GM12878 (cell line): ENCODE measurements at places on chromosomes 16 and 17. TPM values are rescaled to one million over a fixed set of nuclear protein-coding genes. Genes with fewer than 3 reads are reported as not detected.

GRCh38 chr16:1156055-1156982, 3.4 kb downstream of the CACNA1H start:
- H3K27ac ChIP-seq = no peak overlapping the region
- H3K36me3 ChIP-seq = no peaks in the 10 kb centered on the region
- no peak overlapping the region for H3K4me3 ChIP-seq
- DNase-seq = no peak
- no peaks in the 10 kb centered on the region for H3K4me1 ChIP-seq
- H3K27me3 ChIP-seq = no peaks in the 10 kb centered on the region

GRCh38 chr16:48212033-48212432, 32.1 kb upstream of the LONP2 start:
- H3K4me3 ChIP-seq = no peak overlapping the region
- no peaks in the 10 kb centered on the region for H3K36me3 ChIP-seq
- DNase-seq = no peak
- peaks cover 1% of the 10 kb centered on the region for H3K27me3 ChIP-seq
- H3K4me1 ChIP-seq = no peaks in the 10 kb centered on the region

KRTAP3-2 gene
- total RNA-seq = not detected in 2 replicates

GAST gene
- total RNA-seq = not detected in 2 replicates

SUZ12 gene
- total RNA-seq = 47.9 and 48.8 TPM in 2 replicates

RHBDL3 gene
- 0.05 and 0.19 TPM in 2 replicates for total RNA-seq

GRCh38 chr16:85948138-85948509, 49.2 kb downstream of the IRF8 start:
- no peaks in the 10 kb centered on the region for H3K27me3 ChIP-seq
- H3K4me1 ChIP-seq = peaks cover 64% of the 10 kb centered on the region
- H3K27ac ChIP-seq = peak overlapping the region; percentile 95
- DNase-seq = no peak
- peak overlapping the region; percentile 69 for H3K4me3 ChIP-seq
- H3K36me3 ChIP-seq = no peaks in the 10 kb centered on the region

GRCh38 chr16:28326881-28327610, 34.7 kb downstream of the SBK1 start:
- H3K27ac ChIP-seq = no peak overlapping the region
- H3K27me3 ChIP-seq = no peaks in the 10 kb centered on the region
- no peaks in the 10 kb centered on the region for H3K4me1 ChIP-seq
- DNase-seq = no peak

- H3K27ac ChIP-seq = no peak overlapping the region
- H3K4me3 ChIP-seq = no peak overlapping the region; the same call in 1 of the 2 replicates
- DNase-seq = no peak
- H3K27me3 ChIP-seq = peaks cover 2% of the 10 kb centered on the region; the same call in 1 of the 2 replicates
These were observed 1.2 kb downstream of the CAMKK1 start for GRCh38 chr17:3891626-3892094.
